ENCODE measurements at places on chromosomes 12 and 14.

DNA sequence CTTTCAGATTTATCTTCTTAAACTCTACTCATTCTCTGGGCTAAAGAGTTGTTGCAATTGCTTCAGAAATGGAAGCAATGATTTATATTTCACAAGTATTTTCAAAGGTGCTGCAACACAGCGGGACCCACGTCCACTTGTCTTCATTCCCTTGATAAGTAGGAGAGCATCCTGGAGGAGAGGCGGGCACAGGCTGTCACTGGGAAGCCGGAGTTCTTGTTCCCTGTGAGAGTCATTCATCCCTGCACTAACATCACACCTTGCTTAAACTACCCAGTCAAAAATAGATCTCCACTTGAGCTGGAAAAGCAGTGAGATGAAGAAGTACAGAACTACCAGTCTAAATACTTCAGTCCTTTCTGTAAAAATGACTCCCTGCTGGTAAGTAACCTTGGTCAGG is 160.5 kb upstream of the RASSF8 start:
- DNase-seq: no peak

GRCh38 chr14:105220699-105221597 is 27.4 kb upstream of the BTBD6 start:
- no peak for DNase-seq

DNA sequence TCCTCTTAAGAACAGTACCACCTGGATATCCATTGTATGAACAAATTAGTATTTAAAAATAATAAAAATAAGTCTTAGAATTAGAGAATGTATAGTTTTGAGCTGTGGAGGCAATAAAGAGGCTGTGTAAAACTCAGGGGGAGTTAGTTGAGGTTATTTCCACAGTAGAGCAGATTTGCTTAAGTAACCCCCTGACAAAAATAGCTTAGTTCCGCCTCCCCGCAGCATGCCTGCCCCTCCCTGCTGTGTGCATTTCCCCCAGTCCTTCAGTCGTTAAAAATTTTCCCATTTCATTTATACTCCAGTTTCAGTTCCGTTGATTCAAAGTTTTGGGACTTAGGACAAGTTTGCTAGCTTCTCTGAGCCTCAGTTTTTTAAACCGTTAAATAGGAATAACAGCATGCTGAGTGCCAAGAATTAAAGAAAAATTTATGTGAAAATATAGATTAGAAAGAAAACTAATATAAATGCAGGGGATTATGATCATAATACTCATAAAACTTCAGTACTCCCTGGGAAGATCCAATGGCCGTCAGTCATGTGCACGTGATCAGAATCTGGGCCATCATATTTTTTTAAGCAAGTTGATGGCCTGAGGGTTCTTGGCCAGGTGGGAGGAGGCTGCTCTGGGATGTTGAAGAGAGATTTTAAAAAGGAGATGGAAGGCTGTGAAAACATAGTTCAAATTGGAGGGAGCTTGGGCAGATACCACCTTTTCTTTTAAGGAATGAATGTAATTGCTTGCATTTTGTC is 14.5 kb upstream of the SLC38A2 start:
- peak; percentile 61 for DNase-seq

DNA sequence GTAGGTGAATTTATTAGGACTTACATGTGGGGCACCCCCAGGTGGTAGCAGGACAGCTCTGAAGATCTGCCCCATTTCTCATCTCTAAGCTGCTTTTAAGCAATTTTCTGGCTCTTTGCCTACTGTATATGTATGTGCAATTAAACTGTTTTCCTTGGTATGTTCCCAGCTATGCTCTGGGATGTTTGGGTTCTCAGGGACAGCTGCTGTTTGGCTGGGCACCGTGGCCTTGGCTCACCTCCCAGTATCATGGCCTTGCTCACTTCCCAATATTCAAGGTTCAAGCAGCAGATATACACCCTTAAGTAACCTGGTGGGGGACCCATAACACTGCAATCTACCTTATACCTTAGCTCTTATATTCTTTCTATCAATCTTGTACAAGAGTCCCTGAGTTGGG is 53.7 kb upstream of the KITLG start:
- no peak for DNase-seq

DNA sequence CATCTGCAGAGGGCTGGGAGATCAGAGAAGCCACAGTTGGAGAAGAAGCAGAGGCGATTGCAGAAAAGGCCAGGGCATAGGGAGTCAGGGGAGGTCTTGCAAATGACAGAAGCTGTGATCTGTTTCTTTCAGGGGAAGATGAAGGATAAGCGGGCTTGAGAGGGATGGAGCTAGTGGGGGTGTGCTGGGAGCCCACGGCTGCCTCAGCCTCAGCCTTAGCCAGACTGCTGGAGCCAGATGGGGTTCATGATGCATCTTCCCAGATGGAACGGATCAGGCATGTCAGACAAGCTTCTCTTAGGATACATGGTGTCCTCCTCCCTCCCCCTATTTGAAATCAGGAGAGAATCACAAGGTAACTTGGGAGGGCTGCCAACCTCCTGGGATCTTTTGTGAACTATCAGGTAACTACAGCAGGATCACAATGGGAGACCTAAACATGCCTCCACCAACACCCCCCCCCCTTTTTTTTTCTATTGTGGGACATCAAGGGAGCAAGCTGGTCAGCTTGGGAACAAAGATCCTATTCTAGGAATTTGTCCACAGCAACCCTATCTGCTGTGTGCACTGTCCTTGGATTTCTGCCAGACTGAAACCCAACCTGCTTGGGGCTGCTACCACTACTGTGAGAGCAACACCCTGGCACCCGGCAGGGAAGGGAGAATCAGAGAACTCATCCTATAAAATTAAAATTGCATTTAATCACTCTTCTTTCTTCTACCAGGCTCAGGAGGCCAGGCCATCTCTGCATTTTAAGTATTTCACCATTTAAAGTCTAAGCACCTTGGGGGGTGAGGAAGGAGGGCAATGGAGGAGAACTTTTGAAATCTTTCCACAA is 10.7 kb upstream of the ATP2A2 start:
- DNase-seq: no peak

- DNase-seq: peak; percentile 8
Measured at GRCh38 chr12:5720381-5721005, 224.6 kb downstream of the ANO2 start.

GRCh38 chr14:91649930-91650329 is 82.0 kb downstream of the CATSPERB start:
- no peak for DNase-seq

- DNase-seq: no peak
Measured at GRCh38 chr14:52977798-52978197, 26.9 kb upstream of the FERMT2 start.

DNA sequence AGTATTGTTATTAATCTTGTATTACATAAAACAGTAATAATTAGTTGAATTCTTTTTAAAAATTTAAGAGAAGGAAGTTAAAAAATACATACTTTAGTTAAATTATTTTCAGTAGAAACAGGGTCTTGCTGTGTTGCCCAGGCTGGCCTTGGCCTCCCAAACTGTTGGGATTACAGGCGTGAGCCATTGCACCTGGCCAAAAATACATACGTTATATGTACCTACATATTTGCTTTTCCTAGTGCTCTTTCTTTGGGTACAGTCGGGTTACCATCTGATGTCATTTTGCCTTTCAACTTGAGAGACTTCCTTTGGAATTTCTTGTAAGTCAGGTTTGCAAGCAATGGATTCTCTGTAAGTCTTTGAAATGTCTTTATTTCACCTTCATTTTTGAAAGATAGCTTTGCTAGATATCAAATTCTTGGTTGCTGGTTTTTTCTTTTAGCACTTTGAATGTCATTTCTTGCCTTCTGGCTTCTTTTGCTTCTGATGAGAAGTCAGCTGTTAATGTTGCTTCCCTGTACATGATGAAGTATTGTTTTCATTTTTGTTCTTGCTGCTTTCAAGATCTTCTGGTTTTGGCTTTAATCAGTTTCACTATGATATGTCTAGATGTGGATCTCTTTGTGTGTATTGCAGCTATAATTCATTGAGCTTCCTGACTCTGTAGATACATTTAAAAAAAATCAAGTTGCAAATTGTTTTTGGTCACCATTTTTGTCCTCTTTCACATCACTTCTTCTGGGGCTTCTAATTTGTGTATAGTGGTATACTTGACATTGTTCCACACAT is 84.4 kb downstream of the SPATS2 start:
- no peak for DNase-seq

DNA sequence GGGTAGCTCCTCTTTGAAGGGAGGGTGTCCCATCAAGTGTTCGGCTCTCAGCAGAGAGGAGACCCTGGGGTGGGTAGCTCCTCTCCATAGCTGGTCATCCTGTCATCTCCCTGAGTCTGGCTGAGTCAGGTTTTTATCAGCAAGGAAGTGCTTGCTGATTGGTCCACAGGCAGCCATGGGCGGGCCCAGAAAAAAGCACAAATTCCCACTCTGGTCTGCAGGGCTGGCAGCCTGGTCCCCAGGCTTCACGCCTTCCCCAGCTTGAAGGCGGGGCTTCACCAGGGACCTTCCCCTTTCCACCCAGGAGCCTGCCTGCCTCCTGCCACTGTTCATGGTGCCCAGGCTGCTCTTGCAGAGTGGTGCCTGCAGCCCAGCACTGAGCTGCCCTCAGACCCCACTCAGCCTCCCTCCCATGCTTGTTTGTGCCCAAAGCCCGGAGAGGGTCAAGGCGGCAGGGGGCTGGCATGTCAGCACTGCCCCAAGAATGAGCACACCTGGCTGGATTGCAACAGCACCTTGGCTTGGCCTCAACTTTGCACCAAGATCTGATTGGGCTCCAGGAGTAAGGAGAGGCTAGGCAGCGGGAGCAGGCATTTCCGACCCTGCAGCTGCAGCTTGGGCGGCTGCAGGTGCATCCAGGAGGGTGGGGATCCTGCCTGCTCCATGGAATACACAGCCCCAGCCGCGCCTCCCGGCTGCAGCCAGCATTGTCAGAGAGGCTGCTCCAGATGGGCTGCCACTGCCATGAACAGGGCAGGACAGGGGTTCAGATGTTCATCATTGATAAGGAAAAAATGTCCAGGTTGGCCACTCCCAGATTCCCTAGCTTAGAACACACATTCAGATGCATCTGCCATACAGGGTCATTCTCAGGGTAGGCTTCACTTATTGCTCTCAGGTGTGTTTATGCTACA is 22.0 kb upstream of the WDR89 start:
- no peak for DNase-seq

DNA sequence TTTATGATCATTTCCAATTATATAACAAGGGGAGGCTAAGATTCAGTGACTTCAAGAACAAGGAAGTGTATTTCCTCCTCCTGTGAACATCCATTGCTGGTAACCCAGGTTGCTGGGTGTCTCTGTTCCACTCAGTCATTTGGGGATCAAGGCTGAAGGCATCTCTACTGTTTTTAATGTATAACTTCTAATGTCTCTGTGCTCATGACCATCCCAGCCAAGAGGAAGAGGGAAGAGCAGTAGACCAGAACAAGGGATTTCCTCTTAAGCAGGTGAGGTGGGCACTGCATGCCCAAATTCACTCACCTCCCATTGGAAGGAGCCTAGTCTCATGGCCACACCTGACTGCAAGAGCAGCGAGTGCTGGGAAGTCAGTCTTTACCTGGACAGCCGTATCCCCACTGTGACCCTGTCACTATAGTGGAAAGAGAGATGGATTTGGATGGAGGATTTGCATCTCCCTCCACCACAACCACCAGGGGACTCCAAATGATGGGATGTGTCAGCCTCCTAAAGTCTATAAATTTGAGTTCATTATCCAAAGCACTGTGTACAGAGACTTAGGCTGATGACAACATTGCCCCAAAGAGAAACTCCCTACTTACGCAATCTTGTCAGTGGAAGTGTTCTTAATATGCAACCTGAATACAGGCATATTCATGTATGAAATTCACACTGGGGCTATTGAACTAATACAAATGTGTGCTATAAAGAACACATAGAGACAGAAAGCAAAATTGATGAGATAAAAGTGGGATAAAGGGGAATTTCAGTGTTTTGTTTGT is 368.7 kb downstream of the TMEM132D start:
- no peak for DNase-seq

DNA sequence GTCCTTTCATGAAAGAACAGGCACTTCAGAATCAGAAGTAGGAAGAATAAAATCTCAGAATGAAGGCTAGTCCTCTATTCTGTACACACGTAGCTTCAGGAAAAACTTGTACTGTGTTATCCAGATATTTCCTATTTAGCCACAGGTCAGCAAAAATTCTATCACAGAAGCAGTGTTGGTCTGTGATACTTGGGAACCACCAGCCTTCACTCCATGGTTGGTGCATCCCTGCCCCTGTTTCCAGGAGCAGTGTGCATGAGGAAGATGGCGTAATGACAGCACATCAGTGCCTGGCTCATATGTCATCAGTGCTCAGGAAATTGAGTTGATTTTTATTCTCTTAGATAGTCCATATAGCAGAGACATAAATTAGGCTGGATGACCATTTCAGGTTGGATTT is 87.7 kb downstream of the SAMD4A start:
- DNase-seq: no peak

GRCh38 chr12:64582862-64583261 is 27.4 kb upstream of the RASSF3 start:
- no peak for DNase-seq

DNA sequence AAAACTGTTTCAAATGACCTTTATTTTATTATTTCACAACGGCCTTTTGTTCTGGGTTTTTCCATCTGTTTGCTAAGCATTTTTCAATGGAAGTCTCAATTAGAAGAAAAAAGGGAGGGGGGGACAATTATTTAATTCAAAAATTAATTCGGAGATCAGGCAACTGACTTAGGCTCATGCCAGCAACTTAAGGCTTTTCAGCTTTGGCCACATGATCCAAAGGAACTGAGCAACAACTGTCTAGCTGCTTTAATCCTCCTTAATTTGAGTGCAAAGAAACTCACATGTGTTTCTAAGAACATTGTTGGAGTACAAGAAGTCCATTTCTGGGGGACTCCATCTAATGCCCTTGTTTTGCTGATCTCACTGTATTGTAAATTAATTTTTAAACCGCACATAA is 188.0 kb downstream of the EXOC5 start:
- no peak for DNase-seq

GRCh38 chr14:79011091-79011919 is 841.1 kb downstream of the NRXN3 start:
- peak; percentile 28 for DNase-seq

GRCh38 chr12:18165422-18165871 is 75.5 kb upstream of the RERGL start:
- no peak for DNase-seq

GRCh38 chr14:105193916-105194782 is 13.0 kb upstream of the NUDT14 start:
- no peak for DNase-seq

GRCh38 chr12:124592481-124593160 is 25.2 kb upstream of the NCOR2 start:
- DNase-seq: no peak

GRCh38 chr14:22778084-22778483 is 11.6 kb downstream of the OXA1L start:
- no peak for DNase-seq

Measured in H9 (cell line).